ENCODE measurements at places on chromosomes 7 and 10.

DNA sequence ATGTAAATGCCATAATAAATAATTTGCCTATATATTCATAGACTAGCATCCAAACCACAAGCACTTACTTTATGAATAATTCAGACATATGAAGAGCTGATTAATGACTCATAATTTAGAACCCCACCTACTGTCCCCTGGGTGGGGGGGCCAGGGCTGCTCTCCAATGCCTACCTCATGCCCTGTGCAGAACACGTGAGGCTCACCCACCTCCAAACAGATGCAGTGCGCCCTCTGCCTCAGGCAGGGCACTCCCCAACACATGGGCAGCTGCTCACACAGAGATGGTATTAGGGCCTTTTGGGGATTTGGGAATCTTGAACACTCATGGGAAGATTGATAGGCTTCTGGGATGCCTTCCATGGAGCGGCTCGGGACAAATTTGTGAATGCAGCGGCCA is 75.1 kb upstream of the INSIG1 start:
- no peak for DNase-seq

GRCh38 chr10:127737563-127738511 is 852 bp downstream of the FOXI2 start:
- DNase-seq, result no peak

- peak; percentile 36 for DNase-seq
These were observed 707 bp upstream of the GHITM start for GRCh38 chr10:84138478-84139125.

GRCh38 chr7:2403718-2404648 is 572 bp downstream of the CHST12 start:
- no peak for DNase-seq

- no peak for DNase-seq
These were observed 199.5 kb downstream of the ZNF438 start for GRCh38 chr10:30832001-30832748.

GRCh38 chr10:95759233-95759826 is 3.4 kb downstream of the ENTPD1 start:
- no peak for DNase-seq
